DMS153 (cell line): ENCODE measurements at places on chromosomes 3 and 15.

DNA sequence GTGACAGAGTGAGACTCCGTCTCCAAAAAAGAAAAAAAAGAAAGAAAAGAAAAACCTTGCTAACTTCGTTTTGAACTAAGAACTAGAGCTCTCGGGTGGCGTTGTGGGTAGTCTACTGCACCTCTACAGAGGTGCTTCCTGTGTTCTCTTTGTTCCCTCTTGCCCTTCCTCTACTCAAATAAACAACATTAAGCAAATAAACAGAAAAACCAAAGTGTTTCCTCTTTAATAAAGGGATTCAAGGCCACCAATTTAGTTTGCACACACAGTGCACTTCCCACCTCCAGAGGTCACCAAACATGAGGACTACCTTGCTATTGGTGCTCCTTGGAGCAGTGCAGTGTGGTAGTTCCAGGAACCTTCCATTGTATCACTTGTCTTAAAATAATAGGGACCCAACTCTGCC, 354.2 kb upstream of the TBL1XR1 start:
- DNase-seq = peak; percentile 71

DNA sequence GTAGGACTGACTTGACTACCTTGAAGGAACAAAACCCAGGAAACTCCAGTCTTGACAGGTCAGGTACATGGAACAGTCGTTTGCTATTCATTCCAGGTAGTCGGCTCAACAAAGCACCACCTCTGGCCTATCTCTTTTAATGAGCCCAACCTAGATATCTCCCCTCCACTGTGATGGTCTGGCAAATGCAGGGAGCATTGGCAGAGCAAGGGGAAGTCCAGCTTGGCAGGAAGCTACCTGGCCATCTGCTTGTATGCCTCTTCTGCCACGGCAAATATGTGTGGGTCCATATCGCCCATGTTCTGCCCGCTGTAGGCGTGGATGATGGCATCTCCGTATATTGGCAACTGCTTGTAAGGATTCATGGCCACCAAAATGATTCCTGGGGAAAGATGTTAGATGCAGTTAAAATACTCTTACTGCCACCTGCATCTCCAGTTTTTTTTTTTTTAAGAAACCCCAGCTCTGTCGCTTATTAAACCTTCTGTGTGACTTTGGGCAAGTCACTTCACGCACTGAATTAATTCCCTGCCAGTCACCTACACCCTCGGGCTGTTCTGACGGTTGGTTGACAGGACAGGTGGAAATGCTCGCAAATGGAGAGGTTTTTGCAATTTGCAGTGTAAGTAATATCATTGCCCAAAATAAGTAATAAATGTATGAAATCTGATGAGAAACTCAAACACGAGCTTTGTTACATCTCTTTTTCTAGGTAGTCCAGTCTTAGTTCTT, 16.8 kb downstream of the MYO5C start:
- DNase-seq = no peak

DNA sequence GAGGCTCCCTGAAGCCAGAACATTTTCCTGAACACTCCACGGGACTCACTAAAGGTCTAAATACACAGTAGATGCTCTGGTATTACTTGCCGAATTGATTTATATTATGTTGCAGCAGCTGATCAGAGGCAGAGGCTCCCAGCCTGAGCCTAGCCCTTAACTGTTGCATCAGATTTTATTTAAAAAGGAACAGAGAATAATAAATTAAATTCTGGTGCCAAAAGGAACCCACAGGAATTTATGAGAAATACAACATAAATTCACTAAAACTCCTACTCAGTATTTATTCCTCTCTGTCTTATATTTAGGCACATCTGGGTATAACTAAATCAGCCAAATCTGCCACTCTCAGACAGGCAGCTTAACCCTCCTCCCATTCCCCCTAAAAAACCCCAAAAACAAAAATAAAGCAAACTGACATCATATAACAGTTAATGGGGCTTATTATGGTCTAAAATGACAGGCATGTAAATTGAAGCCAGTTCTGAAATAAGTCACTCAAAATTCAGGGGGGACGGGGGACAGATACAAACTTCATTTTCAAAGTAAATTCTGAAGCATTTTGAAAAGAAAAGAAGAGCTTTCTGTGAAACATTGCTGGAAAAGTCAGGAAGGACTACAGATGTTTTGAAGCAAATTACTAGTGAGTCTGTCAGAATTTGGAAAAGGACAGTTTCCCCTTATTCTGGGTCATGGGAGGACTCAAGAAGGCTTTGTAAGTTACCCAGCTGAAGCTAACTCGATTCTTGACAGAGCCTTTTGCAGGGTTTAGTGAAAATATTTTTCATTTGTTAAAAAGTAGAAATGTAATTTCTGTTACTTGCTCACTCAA, 53.8 kb upstream of the CORO2B start:
- DNase-seq = no peak

GRCh38 chr15:79947009-79947408, 24.0 kb downstream of the BCL2A1 start:
- DNase-seq = no peak

GRCh38 chr3:14803101-14803980, 15.4 kb upstream of the FGD5 start:
- DNase-seq = no peak
